ENCODE measurements at places on chromosomes 5 and 9. TPM values are rescaled to one million over a fixed set of nuclear protein-coding genes. Genes with fewer than 3 reads are reported as not detected.
A peak's percentile ranks its signal among the peaks of the same experiment; 100 is the strongest.

The RNF130 gene
- total RNA-seq = 104 TPM

The IL9 gene
- total RNA-seq = not detected

The LHX6 gene
- 16.8 TPM for total RNA-seq

The PHF24 gene
- under 0.01 TPM for total RNA-seq

The TXNDC8 gene
- total RNA-seq = not detected

The INSL4 gene
- total RNA-seq = not detected

The LMX1B gene
- 0.66 TPM for total RNA-seq

The FBN2 gene
- 5.4 TPM for total RNA-seq

The C9orf72 gene
- total RNA-seq = 12.1 TPM

DNA sequence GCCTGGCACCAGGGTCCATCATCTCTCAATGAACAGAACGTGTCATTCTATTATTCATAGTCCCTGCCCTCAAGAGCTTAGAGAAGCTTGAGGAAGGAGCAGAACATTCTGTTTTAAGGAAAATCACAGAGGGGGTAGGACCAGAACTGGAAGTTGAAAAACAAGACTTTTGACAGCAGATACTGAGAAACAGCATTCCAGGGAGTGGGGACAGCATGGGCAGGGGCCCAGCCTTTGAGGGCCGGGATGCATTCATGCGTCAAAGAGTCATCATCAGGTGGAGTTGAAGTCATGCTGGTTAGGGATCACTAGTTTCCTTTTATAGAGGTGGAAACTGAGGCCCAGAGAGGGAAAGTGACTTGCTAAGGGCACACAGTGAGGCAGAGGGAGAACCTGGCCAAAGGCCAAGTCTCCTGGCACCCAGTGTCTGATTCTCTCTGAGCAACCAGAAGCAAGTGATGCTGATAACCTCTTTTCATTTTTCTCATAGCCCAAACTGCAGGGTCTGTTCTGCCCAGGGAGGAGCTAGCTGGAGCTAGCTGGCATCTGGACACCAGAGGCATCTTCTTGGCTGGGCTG, 41.5 kb upstream of the STXBP1 start:
- DNase-seq = no peak

DNA sequence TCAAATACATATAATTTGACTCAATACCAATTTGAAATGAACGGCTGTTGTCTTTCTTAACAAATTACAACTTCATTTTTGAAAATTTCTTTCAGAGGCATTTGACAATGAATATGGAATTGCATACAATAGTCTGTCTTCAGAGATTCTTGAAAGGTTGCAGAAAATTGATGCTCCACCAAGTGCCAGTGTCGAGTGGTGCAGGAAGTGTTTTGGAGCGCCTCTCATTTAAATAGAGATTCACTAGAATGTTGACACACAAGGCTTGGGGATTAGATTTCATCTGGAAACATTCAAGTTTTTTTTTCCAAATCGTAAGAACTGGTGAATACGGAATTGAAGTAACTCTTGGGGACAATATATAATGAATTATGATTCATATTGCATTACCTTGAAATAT, 8.1 kb downstream of the RPS6 start:
- no peak for DNase-seq

GRCh38 chr9:91374939-91375338, 13.2 kb upstream of the AUH start:
- DNase-seq = no peak

DNA sequence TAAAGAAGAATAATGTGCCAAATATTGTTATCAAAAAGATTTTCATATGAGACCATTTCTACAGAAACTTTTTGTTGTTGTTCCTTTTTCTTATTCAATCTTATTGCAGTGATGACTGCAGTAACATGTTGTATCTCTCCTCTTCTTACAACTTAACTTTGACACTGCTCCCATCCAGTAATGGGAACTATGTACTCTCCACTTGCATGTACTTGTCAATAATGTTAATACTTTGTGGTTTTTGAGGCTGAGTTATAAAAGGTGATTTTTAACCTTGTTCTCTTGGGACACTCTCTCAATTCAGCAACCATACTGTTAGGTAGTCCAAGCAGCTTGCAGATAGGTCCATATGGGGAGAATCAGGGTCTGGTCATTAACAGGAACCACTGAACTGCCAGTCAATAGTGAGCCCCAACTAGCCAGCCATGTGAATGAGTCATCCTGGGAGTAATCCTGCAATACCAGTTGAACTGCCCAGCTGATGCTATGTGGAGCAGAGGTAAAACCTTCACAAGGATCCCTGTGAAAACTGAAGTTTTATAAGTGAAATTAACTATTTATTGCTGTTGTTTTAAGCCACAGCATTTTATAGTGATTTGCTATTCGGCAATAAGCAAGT, 199.6 kb upstream of the DAB2 start:
- no peak for DNase-seq

DNA sequence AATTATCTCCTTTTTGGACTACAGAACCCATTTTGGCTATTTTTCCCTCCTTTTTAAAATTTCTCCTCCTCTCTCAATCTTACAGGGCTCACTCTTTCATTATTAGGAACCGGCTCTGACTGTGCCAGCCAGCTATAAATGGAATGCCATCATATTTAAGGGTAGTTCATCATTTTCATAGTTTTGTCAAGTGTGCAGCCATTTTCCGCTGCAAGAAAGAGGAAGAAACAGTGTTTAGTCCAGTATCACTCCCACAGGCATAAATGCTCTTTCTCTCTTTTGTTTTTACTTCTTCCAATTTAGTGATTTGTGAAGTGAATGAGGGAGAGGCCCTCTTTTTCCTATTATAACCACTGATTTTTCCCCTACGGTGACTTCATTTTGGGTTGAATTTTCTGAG, 290.0 kb downstream of the NR3C1 start:
- no peak for DNase-seq

DNA sequence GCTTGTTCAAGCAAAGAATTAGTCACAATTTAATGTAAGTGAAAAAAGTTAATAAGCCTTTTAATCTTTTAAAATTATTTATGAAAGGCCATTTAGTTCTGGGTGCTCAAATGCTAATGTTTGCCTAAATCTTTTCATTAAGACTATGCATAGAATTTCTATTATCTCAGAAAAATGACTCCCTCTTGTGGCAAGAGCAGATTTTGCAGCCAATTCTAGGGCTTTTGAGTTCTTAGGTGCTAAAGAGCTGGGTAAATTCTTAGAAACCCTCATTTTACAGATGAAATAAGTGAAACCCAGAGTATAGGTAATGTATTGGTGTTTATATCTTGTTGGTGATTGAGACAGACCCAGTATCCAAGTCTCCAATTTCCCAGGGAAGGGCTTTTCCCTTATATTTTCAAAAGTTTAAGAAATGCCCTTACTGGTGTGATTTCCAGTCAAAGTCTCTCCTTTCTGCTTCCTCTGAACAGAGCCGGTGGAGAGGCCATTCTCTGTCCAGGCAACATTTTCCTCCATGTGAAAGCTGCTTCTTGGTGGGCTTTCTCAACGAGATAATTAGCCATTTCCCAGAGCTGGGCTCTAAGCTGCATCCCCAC, 24.1 kb upstream of the PCSK5 start:
- peak; percentile 89 for DNase-seq

- DNase-seq = no peak
Observed at GRCh38 chr5:76371960-76372322, 31.1 kb upstream of the IQGAP2 start.

DNA sequence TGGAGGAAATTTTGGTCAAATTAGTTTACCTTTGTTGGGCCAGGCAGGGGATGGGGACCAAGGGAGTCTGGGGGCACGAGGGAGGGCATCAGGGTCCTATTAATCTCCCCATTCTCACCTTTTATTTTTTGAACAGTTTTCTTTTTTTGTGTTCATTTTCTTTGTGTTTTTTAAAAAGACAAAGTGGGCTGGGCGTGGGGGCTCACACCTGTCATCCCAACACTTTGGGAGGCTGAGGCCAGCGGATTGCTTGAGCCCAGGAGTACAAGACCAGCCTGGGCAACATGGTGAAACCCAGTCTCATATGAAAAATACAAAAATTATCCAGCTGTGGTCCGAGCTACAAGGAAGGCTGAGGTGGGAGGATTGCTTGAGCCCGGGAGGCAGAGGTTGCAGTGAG, 103.7 kb downstream of the WNK2 start:
- DNase-seq = peak; percentile 53

- DNase-seq = no peak
Observed at GRCh38 chr9:104906441-104907277, 21.3 kb downstream of the ABCA1 start.

DNA sequence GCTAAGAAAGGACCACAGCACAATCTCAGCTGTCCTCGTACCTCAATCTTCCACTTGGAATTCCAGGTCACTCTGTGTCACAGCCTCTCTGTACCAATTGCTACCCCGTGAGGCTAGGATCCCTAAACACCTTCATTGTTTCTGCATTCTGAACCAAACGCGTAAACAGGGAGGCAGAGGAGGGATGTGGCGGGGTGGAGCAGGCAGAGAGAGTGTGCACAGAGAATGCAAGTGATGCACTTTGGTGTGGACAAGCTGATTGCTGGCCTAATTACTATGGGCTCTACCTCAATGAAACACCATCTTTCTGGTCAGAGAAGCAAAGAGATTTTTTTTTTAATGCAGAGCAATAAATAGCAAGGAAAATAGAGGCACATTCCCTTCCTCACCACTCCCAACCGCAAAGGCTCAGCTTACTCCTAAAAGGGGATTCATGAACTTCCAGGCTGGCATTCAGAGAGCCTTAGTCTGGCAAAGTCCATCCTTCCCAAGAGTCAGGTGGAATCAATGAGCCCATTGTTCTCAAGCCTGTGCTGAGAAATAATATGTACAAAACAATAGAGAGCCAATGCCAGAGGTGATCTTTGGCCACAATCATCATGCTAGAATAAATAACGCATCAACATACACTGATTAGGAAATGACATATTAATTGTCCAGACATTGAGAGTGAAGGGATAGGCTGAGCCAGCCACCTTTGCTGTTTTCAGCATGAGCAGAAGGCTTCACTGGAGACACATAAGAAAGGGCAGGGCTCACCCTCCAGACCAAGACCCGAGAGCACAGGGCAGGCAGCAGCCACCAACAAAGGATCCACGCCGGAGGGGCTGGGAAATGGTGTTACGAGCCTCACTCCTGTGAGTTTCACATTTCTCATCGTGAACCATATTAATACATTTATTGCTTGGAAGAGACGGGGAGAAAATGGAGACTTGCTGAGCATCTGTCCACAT, 278.8 kb downstream of the ENC1 start:
- DNase-seq = peak; percentile 68

DNA sequence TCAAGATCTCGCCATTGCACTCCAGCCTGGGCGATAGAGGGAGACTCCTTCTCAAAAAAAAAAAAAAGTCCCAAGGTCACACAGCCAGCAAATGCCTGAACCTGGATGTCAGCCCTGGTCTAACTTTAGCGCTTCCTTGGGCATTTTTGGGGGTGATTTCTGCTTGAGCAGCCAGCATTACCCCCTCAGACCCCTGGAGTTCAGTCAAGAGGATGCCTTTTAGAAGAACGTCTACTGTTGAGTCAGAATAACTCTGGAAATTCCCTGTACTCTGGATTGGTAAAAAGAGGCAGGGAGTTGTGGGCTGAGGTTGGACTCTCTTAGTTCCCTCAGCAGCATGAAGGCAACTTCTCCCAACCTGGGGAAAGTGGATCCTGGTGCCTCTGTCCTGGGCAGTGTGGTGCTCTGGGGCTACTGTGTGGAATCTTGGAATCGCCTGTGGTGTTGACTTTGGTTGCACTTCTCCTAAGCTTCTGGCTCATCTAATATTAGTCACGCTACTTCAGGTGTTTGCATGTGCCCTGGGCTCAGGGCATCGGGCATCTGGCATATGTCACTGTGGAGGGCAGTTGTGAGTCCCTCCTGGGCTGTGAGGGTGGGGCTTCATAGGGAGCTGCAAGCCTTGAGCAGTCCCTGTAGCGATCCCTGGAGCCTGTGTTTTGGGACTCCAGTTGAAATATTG, 32.2 kb downstream of the STXBP1 start:
- no peak for DNase-seq

DNA sequence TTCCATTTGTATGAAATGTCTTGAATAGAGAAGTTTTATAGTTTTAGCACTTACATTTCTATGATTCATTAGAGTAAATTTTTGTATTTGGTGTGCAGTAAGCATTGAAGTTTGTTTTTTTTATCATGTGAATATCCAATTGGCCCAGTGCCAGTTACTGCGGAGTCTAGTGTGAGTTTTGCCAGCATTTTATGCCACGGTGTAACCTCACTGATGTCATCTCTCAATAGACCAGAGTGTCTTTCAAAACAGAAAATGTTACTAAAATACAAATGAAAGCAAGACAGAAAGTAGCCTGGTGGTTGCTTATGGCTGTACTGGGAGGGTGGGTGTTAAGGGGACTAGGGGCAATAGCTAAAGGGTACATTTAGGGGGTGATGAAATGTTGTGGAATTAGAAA, 62.8 kb downstream of the IPPK start:
- DNase-seq = no peak

All from esophagus muscularis mucosa (tissue), 4 donors.